ENCODE measurements at places on chromosomes 2 and 18.
A peak's percentile ranks its signal among the peaks of the same experiment; 100 is the strongest.

DNA sequence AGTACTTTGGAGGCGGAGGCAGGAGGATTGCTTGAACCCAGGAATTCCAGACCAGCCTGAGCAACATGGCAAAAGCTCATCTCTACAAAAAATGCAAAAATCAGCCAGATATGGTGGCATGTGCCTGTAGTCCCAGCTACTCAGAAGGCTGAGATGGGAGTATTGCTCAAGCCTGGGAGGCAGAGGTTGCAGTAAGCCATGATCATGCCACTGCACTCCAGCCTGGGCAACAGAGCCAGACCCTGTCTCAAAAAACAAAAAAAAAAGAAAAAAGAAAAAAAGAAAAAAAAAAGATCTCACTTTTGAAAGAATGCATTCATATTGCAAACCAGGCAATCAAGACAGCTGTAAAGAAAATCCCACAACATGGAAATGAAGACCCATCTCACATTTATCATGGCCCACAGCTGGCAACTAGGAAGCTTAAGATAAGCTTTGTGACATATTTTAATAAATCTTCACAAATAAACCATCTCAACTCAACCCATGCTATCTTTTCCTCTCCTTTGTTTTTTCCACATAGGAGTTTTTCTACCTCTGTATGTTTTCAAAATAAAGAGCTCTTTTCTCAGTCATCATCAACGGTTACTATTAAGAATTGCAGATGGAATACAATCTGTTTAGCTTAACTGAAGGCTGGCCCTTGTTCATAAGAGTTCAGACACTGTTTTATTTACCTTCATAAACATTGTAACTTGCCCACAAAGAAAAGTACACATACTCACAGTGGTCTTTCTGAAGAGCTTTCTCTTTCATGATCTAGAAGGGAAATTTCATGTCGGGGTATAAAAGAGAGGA lies 137.0 kb downstream of the MREG start:
- no peak for ATAC-seq

- ATAC-seq, result no peak
Measured at GRCh38 chr2:127320586-127321275, 26.8 kb upstream of the ERCC3 start.

DNA sequence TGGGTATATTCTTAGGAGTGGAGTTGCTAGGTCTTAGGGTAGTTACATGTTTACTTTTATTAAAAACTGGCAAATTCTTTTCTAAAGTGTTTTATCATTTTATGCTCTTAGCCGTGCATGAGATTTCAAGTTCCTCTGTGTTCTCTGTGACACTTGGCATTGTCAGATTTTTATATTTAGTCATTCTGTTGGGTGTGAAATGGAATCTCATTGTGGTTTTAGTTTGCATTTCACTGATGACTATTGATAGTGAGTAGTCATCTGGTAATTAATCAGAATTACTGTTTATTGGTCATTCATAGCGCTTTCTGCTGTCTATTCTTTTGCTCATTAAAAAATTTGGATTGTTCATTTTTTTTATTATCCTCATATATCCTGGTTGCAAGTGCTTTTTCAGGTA lies 34.1 kb downstream of the RAB3GAP1 start:
- ATAC-seq, result peak; percentile 83

GRCh38 chr2:239824866-239825704 lies 200.1 kb downstream of the NDUFA10 start:
- no peak for ATAC-seq

DNA sequence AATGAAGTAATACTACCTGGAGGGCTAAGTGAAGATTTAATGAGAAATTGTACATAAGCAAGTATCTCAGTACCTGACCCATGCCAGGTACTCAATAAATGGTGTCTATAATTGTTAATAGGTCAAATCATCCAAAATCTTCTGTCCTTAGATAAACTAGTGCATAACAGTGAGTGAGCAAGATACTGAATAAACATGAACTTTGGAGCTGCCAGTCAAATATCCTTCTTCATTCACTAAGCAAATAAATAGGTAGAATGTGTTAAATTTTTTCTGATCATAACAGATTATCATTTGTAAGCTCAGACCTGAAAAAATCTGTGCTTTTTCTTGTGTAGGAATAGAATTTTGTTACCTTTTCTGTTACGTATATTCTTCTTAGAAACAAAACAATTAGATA lies 39.6 kb downstream of the RAB3GAP1 start:
- ATAC-seq, result no peak

- no peak for ATAC-seq
Measured at GRCh38 chr2:164779383-164780057, 62.1 kb downstream of the COBLL1 start.

DNA sequence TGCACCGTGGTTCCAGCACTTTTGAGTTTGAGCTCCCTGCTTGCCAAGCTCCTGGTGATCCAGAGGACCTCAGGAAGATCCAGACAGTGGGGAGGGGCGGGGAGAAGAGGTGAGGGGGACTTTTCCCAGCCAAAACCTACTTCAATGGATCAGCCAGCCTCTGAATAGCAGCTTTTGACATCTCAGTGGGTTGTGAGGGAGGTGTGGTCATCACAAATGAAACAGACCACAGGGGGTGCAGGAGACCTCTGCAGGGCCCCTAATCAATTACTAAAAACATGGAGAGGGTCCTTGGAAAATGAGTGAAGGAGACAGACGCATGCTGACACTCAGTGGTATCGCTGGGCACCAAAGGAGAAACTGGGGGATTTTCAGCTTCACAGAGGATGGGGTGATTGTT lies 372.7 kb downstream of the ZNF521 start:
- ATAC-seq, result no peak

DNA sequence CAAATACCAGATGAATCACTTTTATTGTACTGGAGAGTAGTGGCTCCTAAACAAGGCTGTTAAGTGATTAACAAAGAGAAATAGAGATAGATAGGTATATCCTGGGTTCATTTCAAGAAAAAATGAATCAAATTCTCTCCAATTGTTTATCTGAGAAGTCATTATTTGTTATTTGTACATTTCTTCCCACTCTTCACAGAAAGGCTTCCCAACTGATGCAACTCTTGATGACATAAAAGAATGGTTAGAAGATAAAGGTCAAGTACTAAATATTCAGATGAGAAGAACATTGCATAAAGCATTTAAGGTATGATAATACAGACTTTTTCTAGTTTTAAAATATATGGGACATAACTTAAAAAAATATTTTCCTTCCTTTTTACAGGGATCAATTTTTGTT lies 7.9 kb downstream of the SSB start:
- no peak for ATAC-seq

DNA sequence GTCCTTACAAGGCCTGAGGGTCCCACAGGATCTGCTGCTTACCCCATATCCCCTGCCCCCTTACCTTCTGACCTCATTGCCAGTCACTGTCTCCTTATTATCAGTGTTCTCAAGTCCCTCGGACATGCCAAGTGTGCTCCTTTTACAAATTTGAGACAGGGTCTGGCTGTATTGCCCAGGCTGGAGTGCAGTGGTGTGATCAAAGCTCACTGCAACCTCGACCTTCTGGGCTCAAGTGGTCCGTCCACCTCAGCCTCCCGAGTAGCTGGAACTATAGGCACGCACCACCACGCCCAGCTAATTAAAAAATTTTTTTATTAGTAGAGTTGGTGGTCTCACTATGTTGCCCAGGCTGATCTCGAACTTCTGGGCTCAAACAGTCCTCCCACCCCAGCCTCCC lies 141.0 kb downstream of the PHLPP1 start:
- ATAC-seq, result no peak

Measured in activated CD4-positive, CD25-positive, alpha-beta regulatory T cell treated with anti-CD3 and anti-CD28 coated beads, Interleukin-2, amount 50 U/mL, for 24 hours (primary cell).